Activated T-helper 1 cell treated with anti-CD3 and anti-CD28 coated beads, Interleukin-2, amount 50 U/mL, for 16 hours (primary cell): ENCODE measurements at places on chromosomes 12 and 14.

GRCh38 chr12:75738486-75738885, 227.1 kb upstream of the KRR1 start:
- no peak for DNase-seq

DNA sequence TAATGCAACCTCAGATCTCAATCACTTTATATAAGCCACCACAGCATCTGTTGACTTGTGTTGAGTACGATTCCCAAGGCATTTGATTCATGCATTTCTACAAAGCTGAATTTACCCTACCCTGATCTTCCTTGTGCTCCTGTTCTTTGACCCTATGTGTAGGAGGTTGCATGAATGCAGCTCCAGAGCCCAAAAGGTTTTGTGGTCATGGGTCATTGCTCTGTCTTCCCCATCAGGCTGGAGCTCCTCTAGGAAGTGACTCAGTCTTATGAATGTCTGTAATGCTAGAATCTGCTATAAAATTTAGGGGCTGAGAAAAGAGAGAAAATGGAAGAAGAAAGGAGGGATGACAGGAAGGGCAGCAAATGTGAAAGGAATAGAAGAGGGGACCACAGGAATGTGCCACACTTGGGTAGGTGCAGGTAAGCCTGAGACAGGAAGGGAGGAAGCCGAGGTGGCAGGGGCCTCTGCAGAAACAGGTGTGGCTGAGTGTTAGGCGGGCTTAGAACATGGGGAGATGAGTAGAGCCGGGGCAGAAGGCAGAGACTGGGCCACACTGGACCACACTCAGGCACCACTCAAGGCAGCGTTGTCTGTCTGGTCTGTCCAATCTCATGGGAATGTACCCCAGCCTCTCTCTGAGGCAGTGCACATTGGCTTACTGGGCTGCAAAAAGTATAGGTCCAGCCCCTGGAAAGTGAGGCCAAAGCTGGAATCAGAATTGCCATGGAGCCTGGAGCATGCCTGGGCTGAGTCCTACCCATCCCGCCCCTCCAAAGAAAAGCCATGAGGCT, 334.1 kb downstream of the BCL11B start:
- DNase-seq, result no peak

DNA sequence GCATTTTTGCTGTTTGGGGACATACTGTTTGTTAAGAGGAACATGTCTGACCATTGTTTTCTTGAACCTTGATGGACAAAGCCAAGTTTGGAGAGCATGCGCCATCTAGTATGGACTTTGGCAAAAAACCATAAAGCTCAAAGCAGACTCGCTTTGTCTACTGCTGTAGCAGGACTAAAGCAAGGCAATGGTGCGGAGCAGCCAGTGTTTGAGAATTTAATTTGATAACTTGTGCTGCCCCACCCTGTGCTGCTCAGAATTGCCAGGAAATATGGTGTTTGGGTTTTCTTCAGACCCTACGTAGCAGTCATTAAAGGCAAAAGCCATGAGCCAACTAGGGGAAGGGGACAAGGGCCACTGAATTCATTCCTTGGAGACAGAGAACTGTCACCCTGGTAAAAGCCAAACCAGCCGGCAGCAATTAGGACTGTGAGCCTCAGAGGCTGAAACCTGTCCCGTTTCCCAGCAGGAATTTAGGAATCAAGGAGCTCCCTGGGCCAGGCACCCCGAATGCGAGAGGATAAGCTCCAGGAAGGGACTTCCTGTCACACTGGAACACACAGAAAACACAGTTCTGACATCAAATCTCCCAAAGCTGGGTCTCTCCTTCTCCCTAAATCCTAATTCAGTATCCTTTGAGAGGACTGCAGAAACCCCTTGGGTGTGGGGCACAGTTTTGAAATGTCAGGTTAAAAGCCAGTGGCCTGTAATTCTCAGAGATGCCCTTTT, 1.1 kb downstream of the AVIL start:
- no peak for DNase-seq

DNA sequence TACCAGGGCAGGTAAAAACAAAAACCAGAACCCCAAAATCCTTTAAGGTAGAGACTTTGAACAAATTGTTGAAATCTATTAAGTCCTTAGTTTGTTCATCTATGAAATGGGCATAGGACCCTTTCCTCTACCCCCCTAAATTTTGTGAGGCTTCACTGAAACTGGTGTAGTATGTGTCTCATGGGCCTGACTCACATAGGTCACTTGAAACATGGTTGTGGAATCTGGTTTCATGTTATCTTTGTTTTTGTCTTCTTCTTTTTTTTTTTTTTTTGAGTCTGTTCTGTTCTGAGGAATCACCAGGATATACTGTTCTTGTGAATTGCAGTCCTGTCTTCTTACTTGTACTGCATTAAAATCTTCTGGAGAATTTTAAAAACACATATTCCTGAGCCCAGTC, 202.2 kb downstream of the KTN1 start:
- DNase-seq, result no peak

GRCh38 chr12:131135786-131136538, 182.3 kb downstream of the ADGRD1 start:
- no peak for DNase-seq

DNA sequence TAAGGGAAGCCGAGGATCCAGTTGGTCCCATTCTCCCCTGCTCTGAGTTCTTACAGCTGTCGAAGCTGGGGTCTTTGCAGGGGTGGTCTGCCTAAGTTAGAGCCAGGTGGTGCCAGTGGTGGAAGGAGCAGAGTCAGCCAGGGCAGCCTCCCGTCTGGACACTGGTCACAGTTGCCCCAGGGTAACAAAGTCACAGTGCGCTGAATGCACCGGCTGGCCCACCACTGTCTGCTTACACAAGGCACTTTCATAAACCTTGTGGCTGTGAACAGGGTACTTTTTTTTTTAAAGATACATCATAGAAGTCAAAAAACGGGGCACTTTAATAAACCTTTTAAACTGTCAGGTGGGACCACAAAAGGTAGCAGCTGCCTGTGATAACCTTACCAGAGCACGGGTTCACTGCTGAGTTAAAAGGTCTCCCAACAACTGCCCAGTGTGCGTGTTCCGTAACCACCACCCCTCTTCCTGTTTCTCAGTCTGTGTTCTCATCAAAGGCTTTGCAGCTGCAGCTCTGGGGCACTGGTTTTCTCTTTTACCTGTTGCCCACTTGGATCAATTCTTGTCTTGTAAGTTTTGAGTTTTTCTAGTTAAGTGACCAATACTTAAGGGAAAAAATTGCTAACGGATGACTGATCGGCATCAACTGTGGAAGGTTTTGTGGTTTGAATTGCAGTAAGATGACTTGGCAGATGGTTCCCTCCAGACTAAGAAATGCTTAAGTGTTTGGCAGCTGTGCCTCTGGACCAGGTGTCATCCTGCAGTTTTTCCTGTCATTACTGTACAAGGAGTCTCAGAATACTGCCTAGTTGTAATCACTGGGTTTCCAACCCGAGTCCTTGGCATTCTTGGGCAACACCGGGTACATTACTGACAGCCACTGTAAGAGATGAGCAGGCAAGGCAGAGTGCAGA, 55.9 kb downstream of the DYNC1H1 start:
- DNase-seq, result no peak

DNA sequence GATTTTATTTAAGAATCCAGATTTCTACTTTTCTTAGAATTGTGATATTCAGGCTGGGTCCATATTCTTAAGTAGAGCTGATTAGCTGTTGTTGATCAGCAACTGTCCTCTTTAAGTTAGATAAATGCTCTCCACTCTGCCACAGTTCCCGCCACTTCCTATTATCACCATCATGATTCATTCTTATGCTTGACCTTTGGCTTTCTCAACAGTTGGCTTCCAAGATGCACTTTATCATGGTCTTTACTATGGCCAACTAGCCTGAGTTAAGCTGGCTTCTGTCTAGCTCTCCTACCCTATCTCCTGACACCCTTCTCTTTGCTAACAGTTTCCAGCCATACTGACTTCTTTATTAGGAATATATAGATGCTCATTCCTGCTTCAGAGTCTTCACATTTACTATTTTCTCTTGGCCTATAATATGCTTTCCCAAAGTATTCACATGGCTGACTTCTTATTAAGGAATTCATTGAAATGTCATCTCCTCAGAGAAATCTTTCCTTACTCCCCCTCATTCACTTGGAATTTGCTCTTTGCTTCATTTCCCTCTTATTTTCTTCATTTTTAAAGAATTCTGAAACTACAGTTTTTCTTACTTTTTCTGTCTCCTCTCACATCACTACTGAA, 149.0 kb upstream of the IGF1 start:
- DNase-seq, result no peak
